Left lung (tissue), 14 donors: ENCODE measurements at places on chromosomes 4 and X. TPM values are rescaled to one million over a fixed set of nuclear protein-coding genes. Genes with fewer than 3 reads are reported as not detected.

DNA sequence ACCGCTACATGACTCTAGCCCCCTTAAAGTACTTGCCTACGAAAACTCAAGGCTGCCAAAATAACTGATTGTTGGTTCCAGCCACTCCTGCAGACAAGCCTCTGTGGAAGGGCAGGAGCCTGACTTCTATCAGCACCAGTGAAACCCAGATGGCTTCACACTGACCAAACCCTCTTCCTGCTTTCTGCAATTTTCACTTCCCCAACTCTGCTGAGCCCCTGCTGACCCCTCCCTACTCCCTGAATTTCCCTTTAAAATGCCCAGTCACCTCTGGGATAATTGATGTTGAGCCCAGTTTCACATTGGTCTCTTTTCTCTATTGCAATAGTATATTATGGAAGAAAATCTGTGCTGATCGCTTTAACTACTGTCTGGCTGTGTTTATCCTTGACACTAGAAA is 61.6 kb upstream of the STS start:
- DNase-seq, result no peak

DNA sequence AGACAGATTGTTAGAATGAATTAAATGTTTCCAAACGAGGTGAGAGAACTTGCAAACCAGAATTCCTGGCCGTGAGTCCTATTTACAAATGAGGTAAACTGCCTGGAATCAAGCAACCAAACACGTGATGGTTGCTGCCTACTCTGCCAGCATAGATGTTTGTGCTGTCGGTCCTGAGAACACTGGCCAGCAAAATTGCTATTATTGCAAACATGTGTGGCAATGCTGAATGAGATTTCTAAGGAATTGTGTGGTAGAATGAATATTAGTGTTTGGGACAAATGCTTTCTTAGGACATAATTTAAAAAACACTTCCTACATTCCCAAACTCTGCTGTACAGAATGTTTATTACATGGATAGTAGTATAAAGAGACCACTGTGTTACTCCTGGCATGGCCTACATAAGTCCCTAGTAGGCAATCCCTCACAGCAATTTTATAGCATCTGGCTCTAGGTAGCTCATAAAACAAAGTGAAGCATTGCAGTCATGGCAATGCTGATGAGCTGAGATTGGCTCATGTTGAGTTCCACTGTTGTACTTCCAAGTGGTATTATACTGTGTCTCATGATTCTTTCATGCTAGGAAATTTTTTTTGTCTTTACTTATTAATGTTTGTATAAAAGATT is 605.2 kb upstream of the EPHA5 start:
- no peak for DNase-seq

DNA sequence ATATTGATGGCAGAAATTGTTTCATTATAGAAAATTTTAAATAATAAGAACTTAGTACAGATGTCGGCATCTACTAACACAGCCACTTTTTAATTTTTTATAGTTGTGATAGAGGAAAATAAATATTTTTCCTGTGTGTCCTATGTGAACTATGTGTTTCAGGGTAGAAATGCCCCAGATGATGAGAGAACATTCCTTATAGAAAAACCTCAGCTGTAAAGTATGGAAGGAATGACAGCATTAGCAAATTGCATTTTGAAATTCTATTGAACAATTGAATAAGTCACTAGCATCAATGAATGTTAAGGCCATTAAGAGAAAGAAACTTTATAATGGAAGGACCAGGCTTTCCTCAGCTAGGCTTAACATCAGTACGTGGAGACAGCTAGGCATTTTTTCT is 149.2 kb downstream of the CFAP299 start:
- DNase-seq, result no peak

DNA sequence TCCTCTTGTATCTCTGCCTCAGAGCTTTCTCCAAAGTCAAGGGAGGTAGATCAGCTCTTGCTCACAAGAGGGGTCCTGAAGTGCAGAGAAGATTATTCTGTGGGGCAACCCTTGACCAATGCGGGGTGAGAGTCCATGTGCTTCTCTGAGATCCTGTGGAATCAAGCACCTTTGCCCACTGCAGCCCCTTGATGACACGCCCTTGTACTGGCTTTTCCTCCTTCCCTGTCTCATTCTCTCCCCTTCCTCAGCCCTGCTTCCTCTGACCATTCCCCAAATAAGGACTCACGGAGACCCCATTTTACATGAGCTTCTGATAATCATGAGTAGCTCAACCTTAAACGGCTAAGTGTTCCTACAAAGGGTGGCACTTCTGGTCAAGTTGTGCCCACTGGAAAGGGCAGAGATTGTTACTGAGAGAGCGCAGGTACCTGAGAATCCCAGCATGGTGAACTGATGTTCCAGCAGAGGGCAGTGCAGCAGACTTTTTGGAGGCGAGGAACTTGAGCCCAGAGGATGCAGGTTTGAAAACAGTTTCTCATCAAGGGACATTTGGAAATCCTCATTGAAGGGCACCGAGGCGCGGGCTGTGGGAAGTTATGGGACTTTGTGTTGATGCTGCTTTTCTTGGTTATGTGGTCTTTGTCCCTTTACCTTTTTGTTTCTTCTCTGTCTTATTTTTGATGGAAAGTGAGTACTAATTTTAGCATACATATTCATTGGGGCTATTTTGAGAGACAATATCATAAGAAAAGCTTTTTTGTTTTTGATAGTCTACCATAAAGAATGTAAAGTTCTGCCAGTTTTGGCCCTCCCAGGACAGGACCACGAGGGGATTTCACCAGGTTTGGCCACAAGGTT is 201.3 kb downstream of the RBM46 start:
- DNase-seq, result peak; percentile 58

DNA sequence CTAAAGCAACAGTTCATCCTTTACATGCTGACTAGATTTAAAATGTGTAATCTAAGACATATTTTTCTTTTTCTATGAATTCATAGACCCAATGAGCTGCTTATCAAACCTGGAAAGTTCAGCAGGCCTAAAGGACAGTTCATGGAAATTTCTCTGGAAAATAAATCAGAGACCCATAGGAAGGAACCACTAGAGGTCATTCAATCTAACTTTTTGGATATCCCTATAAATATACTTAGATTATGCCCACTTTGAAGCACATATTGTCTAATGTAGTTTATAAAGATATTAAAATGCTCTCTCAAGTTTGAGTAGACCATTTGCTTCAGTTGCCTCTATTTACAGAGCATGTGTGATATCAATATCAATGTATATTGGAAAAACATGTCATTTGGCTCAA is 473.0 kb downstream of the FAT4 start:
- DNase-seq, result no peak

GRCh38 chr4:38665551-38666411 is 1.8 kb downstream of the KLF3 start:
- no peak for DNase-seq

DNA sequence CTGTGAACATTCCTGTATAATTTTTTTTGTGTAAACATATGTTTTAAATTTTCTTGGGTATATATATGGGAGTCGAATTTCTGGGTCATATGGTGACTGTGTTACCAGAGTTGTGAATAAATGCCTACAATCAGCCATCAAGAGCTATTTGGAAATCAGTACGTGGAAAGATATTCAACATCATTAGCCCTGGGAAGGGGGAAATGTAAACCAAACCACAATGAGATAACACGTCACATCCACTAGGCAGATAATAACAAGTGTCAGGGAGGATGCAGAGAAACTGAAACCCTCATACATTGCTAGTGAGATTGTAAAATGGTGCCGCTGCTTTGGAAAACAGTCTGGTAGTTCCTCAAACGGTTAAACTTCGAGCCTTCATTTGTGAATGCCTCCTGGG is 43.9 kb downstream of the LUZP4 start:
- DNase-seq, result no peak

- DNase-seq, result no peak
Measured at GRCh38 chr4:107831140-107831539, 6.4 kb downstream of the SGMS2 start.

- no peak for DNase-seq
Measured at GRCh38 chr4:182741914-182742313, 175.3 kb downstream of the DCTD start.

- DNase-seq, result no peak
Measured at GRCh38 chrX:93229036-93229435, 444.3 kb downstream of the NAP1L3 start.

DNA sequence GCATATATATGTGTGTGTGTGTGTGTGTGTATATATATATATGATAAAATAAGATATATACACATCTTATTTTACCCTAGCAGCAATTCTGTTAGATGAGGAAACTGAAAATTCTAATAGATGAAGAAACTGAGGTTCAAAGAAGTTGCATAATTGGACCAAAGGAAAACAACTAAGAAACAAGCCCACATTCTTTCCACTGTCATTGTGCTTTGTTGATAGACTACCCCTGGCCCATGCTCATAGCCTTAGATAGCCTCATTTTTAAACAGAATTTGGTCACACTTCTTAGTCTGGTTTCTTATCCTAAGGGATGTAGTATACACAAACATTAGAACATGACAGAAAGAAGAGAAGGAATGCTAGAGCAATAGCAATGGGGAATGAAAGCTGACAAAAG is 138.8 kb downstream of the NDST3 start:
- DNase-seq, result no peak

The BEND4 gene
- 0.23 TPM for total RNA-seq

The NKX6-1 gene
- total RNA-seq, result not detected

The FMR1NB gene
- not detected for total RNA-seq

The GABRA4 gene
- not detected for total RNA-seq

The TEX13B gene
- total RNA-seq, result not detected

The CISD2 gene
- 30.6 TPM for total RNA-seq
